Activated CD8-positive, alpha-beta memory T cell treated with anti-CD3 and anti-CD28 coated beads, Interleukin-2, amount 10 ng/mL, durations not matched to agents 7 days and 5 days (primary cell): ENCODE measurements at places on chromosomes 6 and 20. TPM values are rescaled to one million over a fixed set of nuclear protein-coding genes. Genes with fewer than 3 reads are reported as not detected.

RAB32 gene
- 0.35 TPM for total RNA-seq

PHACTR3 gene
- total RNA-seq = not detected

- DNase-seq = no peak
- H3K27me3 ChIP-seq = peaks cover 6% of the 10 kb centered on the region
- no peak overlapping the region for H3K4me3 ChIP-seq
- peaks cover under 1% of the 10 kb centered on the region for H3K36me3 ChIP-seq
- H3K4me1 ChIP-seq = peaks cover 5% of the 10 kb centered on the region
Observed at GRCh38 chr20:46696791-46697279, 7.6 kb upstream of the TP53RK start.

DNA sequence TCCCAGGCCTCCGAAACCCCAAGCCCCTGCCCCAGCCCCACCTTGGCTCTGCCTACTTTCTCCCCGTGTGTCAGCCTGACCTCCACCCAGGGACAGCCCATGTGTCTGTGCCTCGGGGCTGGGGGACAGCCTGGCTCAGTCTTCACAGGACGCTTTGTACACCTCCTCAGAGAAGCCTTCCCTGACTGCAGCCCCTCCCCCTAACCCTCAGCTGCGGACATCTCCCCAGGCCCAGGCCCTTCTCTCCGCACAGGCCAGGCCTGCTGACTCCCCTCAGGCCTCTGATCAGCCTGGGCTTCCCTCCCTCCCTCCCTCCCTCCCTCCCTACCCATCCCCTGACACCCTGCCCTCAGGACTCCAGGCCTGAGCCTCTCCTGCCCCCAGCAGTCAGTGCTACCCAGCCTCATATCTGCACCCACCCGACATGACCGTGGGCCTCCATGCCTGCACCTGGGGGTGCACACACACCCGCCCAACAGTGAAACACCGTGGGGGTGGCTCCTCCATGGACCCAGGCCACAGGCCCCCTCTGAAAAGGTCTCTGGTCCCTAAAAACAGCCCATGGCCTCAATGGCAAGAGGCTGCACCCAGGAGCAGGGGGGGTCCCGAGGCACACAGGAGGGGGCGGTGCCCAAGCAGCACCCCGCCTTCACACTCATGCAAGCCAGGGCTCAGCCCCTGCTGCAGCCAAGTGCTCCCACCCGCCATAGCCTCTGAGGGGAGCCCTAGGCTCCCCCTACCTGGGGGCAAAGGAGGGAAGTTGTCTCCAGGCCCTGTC is 12.9 kb downstream of the LAMA5 start:
- H3K4me1 ChIP-seq = no peaks in the 10 kb centered on the region
- H3K4me3 ChIP-seq = no peak overlapping the region
- DNase-seq = no peak
- no peaks in the 10 kb centered on the region for H3K36me3 ChIP-seq

DNA sequence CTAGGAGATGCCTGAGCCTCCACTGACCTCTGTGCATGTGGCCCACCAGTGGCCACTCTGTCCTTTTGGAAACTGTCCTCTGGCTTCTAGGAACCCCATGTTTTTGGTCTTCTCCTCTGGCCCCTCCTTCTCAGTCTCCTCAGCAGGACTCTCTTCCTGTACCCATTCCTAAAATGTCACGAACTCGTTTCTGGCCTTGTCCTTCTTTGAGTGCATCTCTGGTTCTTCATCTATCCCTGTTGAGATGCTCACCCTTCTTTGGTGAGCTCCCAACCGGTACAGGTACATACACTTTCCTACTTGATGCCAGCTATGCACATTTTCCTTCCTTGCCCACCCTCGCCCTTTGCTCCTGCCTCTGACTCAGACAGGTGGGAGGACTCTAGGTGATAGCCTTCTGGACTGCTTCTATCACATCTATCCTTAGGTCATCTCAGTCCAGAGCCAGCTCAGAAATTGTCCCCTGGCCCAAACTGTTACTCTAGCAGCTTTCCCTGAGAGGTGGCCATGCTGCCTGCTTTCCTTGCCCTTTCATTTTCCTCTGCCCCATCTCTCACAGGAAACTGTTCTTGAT is 14.8 kb upstream of the NNAT start:
- no peaks in the 10 kb centered on the region for H3K4me1 ChIP-seq
- peaks cover 2% of the 10 kb centered on the region for H3K36me3 ChIP-seq
- H3K27ac ChIP-seq = no peak overlapping the region
- H3K27me3 ChIP-seq = no peaks in the 10 kb centered on the region

- no peak overlapping the region for H3K27ac ChIP-seq
- H3K4me3 ChIP-seq = no peak overlapping the region
- H3K36me3 ChIP-seq = no peaks in the 10 kb centered on the region
- DNase-seq = no peak
- no peaks in the 10 kb centered on the region for H3K27me3 ChIP-seq
Observed at GRCh38 chr6:25576919-25577318, 75.1 kb upstream of the SCGN start.

DNA sequence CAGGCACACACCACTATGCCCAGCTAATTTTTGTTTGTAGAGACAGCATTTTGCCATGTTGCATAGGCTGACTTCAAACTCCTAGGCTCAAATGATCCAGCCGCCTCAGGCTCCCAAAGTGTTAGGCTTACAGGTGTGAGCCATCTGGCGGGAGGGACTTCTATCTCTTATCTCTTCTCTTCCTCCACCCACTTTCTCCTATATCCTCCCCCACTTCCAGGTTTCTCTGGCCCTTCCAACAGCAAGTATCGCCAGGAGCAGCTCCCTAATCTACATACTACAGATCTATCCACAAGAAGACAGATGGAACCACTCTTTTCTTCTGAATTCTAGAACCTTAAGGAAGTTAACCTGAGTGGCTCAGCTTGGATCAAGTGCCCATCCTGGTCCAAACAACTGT is 5.1 kb upstream of the TOP1 start:
- peaks cover 2% of the 10 kb centered on the region for H3K36me3 ChIP-seq
- no peak for DNase-seq
- H3K4me1 ChIP-seq = peaks cover 9% of the 10 kb centered on the region
- H3K27me3 ChIP-seq = peaks cover 2% of the 10 kb centered on the region
